ENCODE measurements at places on chromosomes 1 and 21. TPM values are rescaled to one million over a fixed set of nuclear protein-coding genes. Genes with fewer than 3 reads are reported as not detected.

Gene TMCC2
- total RNA-seq, result 0.25 TPM

Gene PALMD
- 1.4 TPM for total RNA-seq

Gene TMPRSS2
- 408 TPM for total RNA-seq

Gene RNF186
- 43.0 TPM for total RNA-seq

Gene VANGL2
- total RNA-seq, result 10.3 TPM

Gene IQCC
- total RNA-seq, result 4.3 TPM

Gene MX2
- total RNA-seq, result 2.5 TPM

Gene ZFP69B
- total RNA-seq, result 1.9 TPM

Gene ZBTB8A
- 7.1 TPM for total RNA-seq

Gene SLC45A1
- 0.27 TPM for total RNA-seq

Gene GLMN
- 5.4 TPM for total RNA-seq

Gene FBLIM1
- total RNA-seq, result 213 TPM

Gene ARHGEF16
- total RNA-seq, result 90.2 TPM

Gene MYBPHL
- total RNA-seq, result not detected

Gene TENT5C
- total RNA-seq, result 40.7 TPM

Gene SHCBP1L
- total RNA-seq, result not detected

Gene ZNF593OS
- not detected for total RNA-seq

Gene ARHGEF10L
- total RNA-seq, result 133 TPM

Gene ITLN1
- 256 TPM for total RNA-seq

Gene SELENBP1
- 902 TPM for total RNA-seq

Gene ZNF678
- 10.4 TPM for total RNA-seq

Gene SMIM11
- 3.0 TPM for total RNA-seq

Gene RAB3B
- total RNA-seq, result 3.6 TPM

Gene CELA3B
- total RNA-seq, result 16.7 TPM

Gene FCAMR
- total RNA-seq, result 4.5 TPM

Gene COL9A2
- total RNA-seq, result 4.0 TPM

Gene CD5L
- total RNA-seq, result not detected

Gene MROH7
- total RNA-seq, result 5.5 TPM

Data from colonic mucosa (tissue), 4 donors.